ENCODE measurements at places on chromosomes 11 and 22.

GRCh38 chr11:2444821-2445745 lies at the start of gene KCNQ1:
KCNQ1 (plus strand) TSS chr11:2445008; CDS start chr11:2445099, 91 bp downstream.
- DNase-seq: no peak

DNA sequence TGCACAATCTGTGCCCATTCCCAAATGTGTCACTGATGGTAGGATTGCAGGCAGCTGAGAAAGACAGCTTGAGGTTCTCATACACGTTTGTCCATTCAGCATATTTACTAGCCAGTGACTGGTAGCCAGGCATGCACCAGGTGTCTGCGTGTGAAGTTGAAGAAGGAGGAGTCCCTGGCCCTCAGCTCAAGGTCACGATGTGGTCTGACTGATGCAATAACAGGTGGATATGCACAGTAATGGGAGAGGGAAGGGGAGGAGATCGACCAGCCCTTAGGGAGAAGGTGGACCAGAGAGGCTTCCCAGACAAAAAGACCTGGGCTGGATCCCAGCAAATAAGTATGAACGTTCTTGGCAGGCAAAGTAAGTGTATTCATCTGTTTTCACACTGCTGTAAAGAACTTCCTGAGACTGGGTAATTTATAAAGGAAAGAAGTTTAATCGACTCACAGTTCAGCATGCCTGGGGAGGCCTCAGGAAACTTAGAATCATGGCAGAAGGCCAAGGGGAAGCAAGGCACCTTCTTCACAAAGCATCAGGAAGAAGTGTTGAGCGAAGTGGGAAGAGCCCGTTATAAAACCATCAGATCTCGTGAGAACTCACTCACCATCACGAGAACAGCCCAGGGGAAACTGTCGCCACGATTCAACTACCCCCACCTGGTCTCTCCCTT lies 96.0 kb downstream of the MN1 start:
- DNase-seq: no peak

DNA sequence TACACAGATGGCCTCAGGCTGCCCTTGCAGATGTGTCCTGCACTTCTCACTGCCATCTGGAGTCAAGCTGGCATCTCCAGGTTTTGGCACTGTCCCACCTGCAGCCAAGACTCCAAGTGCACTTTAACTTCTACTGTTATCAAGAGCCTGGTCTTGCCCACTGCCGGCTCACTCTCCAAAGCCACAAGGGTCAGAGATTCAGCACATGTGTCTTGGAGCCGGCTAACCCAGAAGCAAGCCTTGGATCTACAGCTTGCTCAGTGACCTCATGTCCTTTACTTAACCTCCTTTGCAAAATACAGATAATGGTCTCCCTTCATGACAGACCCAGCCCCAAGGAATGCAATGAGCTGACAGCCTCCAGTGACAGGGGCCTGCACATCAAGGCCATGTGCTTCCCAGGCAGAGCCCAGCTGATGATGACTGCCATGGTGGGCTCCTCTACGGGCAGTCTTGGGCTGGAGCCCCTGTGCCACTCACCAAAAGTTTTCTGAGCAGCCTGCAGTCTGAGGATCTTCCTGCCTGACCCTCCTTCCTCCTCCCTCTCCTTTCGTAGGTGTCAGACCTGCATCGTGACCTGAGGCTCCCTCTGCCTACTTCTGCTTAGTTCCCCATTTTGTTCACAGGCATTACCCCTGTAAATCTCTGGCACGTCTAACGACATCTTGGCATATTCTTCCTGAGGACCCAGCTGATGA lies 9.0 kb downstream of the TP53AIP1 start:
- DNase-seq: no peak

DNA sequence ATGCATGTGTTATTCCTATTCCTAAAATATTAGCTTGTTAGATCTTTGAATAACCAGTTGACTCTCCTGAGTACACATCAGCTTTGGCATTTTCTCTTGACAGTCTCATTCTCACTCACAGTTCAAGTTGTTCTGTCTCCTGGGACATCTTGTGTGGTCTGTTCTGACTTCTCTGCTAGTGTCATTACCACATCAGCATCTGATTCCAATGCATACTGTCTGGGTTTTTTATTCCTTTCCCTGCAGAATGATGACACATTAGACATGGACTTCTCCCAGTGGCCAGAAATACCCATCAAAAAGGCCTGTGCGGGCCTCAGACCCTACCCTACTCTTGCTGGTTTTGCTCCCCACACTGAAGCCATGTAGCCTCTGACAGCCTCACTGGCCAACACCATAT lies 2.7 kb downstream of the ZNF74 start:
- no peak for DNase-seq

GRCh38 chr11:125069796-125070195 lies 6.7 kb downstream of the SLC37A2 start:
- DNase-seq: no peak

- no peak for DNase-seq
Measured at GRCh38 chr11:130070109-130070845, 583 bp downstream of the APLP2 start.

DNA sequence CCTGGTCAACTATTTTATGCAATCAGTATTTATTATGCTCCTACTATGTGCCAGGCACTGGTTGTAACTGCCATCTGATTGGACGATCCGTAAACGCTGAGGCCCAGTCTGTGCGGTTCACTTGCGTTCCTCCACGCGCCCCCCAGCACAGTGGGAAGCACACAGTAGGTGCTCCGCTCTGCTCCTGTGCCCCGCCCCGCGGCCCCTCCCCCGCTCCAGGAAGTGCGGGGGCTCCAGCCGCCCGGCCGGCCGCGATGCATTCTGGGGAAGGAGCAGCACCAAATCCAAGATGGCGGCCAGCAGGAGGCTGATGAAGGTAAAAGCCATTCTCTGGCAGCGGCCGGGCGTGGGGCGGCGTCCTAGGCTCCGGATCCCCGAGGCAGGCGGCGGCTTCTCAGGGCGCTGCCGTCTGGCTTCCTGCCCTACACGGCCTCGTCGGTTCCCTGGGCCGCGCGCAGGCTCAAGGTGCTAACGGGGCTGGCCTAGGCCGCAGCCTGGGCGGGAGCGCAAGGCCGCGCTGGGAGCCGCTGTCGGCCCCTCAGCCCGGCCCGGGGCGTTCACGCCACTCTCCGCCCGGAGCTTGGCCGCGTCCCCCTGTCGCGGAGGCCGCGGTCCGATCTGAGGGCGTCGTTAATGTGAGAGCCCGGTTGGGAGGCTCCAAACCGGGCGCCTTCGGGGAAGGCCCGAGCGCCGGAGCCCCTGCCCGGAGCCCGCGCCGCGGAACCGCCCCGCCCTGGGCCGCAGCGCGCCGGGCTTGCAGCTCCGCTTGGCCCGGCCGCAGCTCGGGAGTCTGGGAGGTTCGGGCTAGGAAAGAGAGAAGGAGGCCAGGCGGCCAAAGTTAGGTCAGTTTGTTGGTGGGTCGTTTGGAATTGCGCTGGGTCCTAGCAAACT lies at the start of gene UBE2L3:
TSS of gene UBE2L3 (plus strand) at position 259 of the 891 bp plus-strand sequence. CDS start at position 290, 31 bp downstream.
- peak; percentile 32 for DNase-seq

- DNase-seq: no peak
Measured at GRCh38 chr22:28120691-28121592, 201.9 kb upstream of the PITPNB start.

GRCh38 chr22:49600891-49601431 lies 226.7 kb downstream of the BRD1 start:
- DNase-seq: no peak

GRCh38 chr11:76599041-76600013 lies 71.2 kb downstream of the LRRC32 start:
- no peak for DNase-seq

DNA sequence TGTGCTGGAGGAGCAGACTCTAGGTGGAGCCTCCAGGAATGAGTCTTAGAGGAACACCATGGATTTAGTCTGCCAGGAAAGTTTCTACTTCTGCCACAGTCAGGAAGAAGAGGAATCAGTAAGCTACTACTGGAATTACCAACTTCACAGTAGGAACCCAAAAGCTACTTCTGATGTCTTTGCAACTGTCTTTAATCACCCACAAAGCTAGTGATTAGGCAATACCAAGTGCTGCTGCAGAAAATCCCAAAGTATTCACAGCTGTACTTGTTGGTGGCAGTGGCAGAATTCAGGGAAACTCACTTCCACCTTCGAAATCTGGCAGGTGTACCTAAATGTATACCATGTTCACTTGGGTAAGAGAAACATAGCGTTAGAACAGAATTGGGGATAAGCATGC lies 264.5 kb upstream of the SORL1-AS1 start:
- DNase-seq: no peak

GRCh38 chr11:80165744-80166143 lies 724.9 kb upstream of the TENM4 start:
- DNase-seq: no peak

DNA sequence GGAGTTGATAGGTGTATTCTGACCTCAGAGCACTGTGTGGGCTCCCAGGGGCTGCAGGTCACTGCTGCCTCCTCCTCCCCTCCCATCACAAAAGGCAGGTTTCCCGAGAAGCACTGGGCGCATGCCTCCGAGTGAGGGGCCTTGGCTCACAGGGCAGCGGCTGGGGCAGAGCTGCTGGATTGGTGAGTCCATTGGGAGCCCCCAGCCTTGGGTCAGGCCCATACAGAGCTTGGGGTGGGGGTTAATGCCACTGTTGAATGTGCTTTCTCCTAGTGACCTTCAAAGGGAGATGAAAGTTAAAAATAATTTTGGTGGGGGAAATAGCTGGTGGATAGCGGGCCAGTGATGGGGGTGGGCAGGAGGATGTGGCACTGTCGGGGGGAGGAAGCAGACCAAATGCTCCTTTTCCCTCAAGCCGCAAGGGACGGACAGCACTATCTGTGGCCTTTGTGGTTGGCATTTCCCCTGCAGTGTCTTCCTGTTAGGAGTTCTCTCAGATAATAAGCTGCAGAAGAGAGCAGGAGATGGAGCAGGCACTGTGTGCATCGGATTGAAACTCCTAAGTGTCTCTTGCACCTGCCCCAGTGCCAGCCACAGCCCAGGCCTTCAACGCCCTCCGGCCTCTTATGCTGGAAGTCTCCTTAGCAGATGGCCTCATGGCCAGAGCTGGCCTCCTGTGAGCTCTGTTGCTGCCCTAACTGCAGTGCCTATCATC lies 3.2 kb downstream of the TUBA8 start:
- no peak for DNase-seq

GRCh38 chr11:131982154-131982553 lies 611.7 kb downstream of the NTM start:
- DNase-seq: no peak

DNA sequence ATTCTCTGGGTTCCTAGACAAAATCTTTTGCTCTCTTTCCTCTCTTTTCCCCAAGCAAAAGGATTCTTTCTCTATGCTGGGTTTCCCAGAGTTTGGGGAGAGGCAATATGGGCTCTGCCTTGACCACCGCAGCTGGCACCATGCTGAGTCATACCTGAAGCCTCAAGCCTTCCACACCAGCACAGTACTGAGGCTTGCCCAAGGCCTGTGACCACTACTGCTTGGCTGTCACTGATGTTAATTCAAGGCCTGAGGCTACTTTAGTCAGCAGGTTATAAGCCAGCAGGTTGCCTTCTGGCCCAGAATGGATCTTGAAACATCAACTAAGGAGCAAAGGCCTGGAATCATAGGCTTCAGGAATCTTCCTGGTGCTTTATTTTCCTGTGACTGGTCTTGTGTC lies 185.3 kb downstream of the DYNC2H1 start:
- DNase-seq: no peak

DNA sequence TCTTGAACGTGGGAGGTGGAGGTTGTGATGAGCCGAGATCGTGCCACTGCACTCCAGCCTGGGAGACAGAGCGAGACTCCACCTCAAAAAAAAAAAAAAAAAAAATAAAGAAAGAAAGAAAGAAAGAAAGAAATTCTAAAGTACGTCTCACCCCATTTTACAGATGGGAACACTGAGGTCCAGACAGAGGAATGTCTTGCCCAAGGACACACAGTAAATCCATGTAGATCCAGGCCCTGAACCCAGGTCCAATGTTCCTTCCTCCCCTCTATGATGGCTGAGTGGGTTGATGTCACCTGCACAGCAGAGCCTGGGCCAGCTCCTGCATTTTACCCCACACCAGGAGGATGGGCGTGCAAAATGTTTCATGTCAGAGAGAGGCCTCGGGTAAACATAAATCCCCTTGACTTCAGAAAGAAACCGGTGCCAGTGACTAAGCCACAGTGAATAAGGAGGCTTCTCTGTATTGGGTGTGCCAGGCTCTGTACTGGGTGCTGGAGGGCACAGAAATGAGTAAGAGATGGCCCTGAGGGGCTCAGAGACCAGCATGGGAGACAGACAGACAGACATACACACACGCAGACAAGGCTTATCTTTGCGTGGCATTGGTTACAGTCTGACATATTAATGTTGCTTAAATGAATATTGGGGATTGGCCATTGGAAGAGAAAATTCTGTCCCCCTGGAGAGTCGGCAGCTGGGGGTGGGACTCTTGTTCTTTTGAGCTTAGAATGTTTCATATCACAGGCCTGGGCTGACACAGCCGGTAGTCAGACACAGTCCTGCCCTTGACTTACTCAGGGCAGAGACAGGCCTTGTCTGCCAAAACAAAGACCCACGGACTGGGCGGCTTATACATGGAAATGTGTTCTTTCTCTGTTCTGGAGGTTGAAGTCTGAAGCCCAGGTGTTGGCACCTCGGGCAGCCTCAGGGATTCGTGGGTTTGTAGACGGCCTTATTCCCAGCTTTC lies 105.4 kb downstream of the MIAT start:
- no peak for DNase-seq

DNA sequence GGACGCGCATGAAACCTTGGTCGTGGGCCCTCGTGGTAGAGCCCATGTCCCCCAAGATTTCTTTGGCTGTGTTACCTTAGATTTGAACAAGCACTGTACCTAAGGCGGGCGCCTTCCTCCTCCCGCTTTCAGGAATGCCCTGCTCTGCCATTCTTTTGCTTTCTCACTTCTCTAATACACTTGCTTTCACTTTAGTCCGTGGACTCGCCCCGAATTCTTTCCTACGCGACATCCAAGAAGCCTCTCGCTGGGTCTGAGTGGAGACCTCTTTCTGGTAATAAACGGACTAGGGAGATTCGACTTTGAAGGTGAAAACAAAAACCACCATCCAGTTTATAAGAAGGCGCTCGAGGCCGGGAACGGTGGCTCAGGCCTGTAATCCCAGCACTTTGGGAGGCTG lies 1.2 kb upstream of the NUP50 start:
- no peak for DNase-seq

- no peak for DNase-seq
Measured at GRCh38 chr11:65437436-65438227, 15.0 kb downstream of the NEAT1 start.
